ENCODE measurements at places on chromosomes 11 and 22.

DNA sequence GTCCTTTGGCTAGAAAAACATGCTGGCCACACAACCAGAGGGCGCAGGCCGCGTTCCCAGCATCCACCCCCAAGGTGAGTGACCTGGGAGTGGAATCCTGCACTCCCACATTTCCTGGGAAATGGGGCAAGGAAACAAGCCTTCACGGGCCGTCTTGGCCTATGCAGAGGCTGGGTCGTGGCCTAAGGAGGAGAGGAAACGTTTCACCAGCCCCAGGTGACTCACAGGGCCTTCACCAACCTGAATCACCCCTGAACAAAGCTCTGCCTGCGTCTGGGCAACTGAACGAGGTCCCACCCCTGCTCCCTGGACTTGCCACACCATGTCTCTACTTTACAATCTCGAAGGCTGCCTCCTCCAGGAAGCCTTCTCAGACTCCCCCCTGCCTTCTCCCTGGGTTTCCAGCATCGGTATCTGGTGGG lies 13.2 kb downstream of the MYH9 start:
- DNase-seq, result no peak

- DNase-seq, result no peak
These were observed 67.6 kb downstream of the CD44 start for GRCh38 chr11:35206616-35207015.

DNA sequence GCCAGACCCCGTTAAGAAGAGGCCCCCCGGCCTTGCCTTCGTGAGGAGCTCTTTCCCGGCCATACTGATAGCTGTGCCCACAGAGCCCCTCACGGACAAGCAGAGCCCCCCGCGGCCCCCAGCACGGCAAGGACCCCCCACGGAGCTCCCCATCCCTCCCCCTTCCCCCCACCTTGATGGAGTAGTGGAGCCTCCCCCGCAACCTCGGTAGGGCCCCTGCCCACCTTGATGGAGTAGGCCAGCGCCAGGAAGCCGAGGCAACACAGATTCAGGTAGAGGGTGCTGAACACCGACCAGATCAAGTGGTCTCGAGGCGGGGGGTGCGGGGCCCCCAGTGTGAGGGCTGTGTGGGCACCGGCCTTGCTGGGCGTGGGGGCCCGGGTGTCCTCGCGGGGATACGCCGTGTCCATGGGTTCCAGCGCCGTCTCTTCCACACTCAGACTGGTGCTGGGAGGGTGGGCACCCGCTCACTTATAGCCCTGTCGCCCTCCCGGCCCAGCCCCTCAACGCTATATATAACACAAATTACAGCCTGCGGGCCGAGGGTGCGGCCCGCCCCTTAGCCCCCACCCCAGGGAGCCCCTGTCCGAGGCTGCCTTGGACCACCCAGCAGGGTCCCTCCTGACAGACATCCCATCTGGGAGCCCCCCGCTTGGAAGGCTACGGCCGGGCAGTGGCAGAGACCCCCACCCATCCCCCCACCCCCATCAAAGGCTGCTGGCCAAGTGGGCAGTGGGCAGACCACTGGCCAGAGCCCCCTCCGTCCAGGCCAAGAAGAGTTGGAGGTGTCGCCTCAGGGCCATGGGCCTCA lies at the start of gene IFITM5:
Gene IFITM5 (minus strand): TSS at position 446 of the 811 bp plus-strand sequence. CDS start 36 bp downstream, at position 410.
- DNase-seq, result no peak

DNA sequence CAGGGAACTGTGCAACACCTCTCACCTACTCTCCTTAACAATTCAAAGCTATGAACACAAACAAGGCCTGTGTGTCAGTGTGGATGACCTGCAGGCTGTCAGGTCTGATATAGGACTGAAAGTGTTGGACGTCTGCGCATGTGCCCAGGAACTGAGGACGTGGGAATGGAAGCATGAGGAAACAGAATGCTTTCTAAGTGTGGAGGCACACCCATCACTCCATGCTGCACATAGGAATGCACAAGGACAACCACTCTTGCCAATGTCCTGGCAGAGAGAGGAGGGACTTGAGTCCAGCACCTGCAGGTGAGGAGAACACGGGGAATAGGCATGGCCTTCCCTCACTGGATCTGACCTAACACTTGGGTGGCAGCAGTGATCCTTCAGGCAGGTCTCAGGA lies 874.3 kb downstream of the OPCML start:
- no peak for DNase-seq

DNA sequence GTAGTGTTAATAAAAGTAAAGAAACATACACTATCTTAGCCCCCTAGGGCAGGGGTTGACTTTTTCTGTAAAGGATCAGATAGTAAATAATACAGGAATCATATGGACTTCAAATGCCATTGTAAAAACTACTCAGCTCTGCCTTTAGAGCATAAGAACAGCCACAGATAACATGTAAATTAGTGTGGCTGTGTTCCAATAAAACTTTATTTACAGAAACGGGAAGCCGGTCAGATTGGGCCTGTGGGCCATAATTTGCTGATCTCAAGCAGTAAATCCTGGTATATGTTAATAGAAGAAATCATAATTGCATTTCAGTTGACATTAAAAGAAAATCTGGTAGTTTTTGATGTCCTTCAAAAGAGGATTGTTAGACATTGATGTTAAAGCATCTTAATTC lies 76.5 kb downstream of the ZC3H12C start:
- DNase-seq, result no peak

DNA sequence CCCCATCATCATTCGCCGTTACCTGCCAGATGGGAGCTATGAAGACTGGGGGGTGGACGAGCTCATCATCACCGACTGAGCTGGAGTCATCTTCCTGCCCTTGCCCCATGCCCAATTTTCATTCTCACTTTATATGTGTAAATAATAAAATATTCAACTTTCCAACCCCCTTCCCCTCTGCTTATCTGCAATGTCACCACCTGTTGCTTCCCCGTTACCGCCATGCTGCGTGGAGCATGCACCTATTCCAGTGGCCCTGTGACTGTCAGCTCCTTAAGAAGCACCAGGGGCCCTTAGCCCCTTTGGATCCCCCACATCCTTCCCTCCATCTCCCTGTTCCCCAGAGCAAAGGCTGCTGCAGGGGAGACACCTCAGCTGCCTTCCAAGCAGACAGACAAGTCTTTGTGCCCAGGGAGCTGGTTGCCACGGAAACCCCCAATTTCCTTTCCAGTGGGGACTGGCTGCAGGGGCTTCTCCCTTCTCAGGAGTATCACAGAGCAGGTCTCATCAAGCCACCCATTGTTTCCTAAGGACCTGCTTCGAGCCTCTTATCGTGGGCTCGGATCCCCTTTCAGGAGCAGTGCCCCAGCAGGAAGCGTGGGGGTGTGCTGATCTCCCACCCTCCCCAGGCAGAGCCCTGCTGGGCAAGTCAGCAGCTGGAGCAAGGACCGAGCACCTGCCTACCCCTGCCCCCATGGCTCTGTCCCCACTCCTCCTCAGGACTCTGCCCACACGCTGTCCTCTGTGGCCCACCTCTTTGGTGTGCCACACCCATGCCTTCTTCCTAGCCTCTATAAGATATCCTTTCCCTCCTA lies 14.3 kb downstream of the POLR2F start:
- DNase-seq, result no peak

DNA sequence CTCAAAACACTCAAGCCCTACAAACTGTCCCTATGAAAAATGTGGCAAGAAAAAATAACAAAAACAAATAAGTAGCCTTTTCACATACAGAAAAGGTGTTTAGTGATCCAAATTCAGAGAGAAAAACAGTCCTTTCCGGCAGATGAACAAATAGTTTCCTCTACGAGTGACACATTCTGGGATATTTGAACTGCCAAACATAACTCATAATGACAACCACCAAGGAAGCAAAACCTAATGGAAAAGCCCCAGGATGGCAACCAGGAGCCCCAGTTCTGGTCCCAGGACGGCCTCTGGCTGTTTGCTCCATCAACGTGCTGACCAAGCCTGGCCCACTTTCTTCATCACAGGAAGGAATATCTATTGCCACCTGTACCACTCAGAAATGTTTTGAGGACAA lies 6.0 kb downstream of the PACSIN2 start:
- no peak for DNase-seq

DNA sequence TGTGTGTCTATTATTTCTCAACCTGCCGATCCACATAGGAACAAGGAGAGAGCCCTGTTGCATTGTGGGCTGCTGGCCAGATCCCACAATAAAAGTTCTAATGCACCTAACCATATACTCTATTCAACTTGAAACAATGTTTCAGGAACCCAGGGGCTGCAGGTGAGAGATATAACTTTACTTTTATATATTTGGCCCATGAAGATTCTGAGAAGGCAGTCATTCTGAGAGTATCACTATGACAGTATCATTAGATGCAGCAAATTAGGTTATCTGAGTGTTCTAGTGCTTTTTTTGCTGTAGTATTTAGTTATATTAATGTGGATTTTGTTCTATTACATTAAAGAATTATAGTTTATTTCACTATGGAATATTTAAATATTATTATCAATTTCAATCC lies 655.1 kb upstream of the ARHGAP42 start:
- no peak for DNase-seq

All from NCI-H1048 (cell line).